NCI-H510A (cell line): ENCODE measurements at places on chromosomes 13 and 19.

- DNase-seq, result no peak
Observed at GRCh38 chr13:100125946-100126345, 37.1 kb downstream of the PCCA start.

- no peak for DNase-seq
Observed at GRCh38 chr19:49374665-49375434, 11.2 kb downstream of the DKKL1 start.

DNA sequence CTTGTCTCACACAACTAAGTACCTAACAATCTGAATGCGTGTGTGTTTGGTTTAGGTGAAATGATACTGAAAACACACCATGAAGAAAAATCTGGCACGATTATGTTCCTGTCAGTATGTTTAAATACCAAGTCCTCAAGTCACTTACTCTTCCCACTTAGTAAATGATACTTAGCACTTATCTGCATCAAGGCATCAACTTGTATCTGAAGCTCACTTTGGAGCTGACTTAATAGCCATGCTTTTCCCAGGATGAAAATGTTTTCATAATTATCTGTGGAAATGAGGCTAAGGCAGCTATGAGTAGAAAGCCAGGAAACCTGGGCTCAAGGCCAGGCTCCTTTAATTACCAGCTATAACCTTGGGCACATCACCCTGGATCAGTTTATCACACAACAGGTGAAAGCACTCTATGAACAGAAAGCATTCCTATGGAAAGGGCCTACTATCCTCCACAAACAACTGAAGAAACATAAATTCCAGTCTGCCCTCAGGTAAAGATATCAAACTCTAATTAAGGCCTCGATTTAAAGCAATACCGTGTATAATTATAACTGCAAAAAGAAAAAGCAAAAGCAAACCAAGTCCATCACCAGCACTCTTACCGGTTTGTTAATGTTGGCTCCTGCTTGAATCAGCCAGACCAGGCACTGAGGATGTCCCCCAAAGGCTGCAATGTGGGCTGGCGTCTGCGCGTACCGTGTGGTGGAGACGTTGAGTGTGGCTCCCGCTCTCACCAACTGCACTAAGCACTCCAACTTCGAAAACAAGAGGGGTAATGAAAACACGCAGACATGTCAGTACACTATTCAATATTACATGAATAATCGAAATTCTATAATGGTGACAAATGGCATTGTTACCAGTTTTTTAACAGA, 4.6 kb downstream of the ANKRD10 start:
- DNase-seq, result no peak

GRCh38 chr19:43634068-43634467, 5.6 kb downstream of the CADM4 start:
- DNase-seq, result no peak

DNA sequence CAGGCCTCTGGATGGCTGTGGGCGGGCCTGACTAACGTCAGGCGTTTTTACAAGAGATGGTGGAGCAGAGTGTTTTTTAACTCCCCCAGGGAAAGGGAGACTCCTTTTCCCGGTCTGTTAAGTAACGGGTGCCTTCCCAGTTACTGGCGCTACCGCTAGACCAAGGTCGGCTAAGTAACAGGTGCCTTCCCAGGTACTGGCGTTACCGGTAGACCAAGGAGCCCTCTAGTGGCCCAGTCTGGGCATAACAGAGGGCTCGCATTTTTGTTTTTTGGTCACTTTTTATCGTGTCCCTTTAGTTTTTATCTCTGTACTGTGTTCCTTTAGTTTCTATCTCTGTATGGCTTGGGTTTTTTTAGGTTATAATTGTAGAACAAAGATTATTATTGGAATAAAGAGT, 10.0 kb downstream of the ZNF383 start:
- DNase-seq, result no peak

DNA sequence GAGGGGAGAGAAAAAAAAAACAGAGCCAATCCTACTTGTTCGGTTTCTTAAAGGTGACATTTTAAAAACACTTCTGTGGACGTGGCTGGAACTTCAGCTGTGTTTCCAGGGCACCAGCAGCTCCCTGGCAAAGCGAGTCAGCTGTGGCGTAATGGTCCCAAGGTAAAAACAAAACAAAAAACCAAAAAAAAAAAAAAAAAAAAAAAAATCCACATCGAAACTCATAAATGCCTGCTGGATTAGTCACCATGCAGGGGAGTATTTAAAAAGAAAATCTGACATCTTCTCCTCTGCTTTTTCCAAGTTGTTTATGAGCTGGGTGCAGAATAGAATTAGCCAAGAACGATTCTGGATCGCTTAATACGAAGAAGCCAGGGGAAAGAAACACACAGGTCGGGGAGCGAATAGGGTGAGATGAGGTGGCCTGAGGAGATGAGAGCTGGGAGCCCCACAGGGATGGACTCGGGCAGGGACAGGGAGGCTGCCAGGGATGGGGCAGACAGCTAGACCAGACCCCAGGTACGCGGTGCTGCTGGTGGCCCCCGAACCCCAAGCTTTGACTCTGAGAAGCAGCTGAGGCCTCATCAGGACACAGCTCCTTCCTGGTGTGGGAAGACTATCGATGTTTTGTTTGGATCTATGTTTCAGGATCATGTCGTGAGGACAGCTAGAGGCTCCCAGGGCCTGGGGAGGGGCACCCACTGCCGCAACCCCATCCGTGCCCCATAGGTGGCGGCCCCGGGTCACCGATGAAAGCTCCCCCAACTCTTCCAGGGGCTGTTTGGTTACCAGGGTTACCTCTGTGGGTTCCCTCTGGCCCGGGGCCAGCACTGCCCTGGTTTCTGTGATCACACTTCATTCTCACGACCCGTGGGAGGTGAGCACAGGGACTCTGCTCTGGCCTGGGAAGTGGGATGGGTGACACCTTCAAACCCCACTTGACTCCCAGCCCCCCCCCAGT, 3.1 kb upstream of the CTXN1 start:
- no peak for DNase-seq

DNA sequence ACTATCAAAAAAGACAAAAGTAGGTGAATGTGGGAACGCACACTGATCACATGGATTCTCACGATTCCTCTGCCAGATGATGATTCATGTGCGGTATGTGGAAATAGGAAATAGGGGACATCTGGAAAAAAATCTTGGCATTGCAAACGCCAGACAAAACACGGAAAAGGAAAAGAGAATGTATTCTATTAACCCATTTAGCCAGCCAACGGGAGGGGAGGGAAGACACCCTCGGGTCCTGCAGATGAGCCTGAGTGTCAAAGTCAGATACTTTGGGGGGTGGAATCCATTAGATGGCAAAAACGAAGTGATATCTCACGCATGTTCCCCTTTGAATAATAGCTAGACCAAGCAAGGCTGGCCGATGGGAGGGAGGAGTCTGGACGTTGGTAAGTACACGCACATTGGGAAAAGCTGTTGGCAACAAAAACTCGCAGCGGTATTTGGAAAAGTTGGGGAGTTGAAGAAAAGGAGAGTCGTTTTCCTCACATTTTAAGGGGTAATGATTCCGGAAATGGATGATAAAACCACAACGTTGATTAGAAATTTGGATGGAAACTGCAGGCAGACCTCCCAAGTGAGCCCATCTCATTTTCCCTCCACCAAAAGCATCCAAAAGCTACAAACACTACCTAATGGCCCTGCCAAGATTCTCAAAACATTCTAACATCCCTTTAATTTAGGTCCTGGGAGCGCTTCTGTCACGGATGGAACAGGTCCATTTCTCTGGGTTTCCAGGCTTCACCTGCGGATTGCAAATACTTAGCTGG, 73.6 kb downstream of the COL4A1 start:
- DNase-seq, result no peak

GRCh38 chr13:98567140-98567539, 9.8 kb downstream of the STK24 start:
- no peak for DNase-seq

DNA sequence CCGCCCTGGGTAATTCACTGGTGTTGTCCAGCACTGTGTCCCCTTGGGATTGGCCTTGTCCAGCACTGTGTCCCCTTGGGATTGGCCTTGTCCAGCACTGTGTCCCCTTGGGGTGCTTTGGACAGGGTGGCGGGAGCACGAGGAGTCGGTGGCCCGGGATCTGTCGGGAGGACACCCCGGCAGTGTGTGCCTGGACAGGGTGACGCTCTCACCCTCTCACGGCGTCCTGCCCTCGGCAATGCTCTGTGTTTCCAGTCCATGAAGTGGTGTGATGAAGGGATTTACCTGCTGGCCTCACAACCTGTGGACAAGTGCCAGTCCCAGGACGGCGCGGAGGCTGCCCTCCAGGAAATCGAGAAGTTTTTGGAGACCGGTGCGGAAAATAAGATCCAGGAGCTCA, 29.9 kb upstream of the F7 start:
- no peak for DNase-seq
